ENCODE measurements at places on chromosomes 1 and 21. TPM values are rescaled to one million over a fixed set of nuclear protein-coding genes. Genes with fewer than 3 reads are reported as not detected.

MAB21L3 gene
- not detected for total RNA-seq

RUSC1 gene
- total RNA-seq, result 10.1 TPM

TIPRL gene
- total RNA-seq, result 36.8 TPM

ELF3 gene
- 0.09 TPM for total RNA-seq

KIRREL1 gene
- total RNA-seq, result 49.6 TPM

FHAD1 gene
- total RNA-seq, result 0.56 TPM
